ENCODE measurements at places on chromosomes 12 and 14. TPM values are rescaled to one million over a fixed set of nuclear protein-coding genes. Genes with fewer than 3 reads are reported as not detected.

SLC25A21 gene
- not detected for polyA plus RNA-seq

DLK1 gene
- polyA plus RNA-seq = not detected

DNA sequence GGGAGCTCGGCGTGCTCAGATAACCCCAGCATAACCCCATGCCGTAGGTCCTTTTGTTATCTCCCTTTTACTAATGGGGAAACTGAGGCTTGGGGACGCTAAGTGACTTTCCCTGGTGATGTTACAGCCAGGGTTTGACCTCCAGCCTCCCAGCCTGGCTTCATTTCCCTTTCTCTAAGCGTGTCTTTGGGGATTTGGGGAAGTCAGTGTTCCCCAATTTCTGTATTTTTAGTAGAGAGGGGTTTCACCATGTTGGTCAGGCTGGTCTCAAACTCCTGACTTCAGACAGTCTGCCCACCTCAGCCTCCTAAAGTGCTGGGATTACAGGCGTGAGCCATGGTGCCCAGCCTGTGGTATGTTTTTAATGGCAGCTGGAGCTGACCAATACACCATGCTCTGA, 85.4 kb downstream of the PHETA1 start:
- H3K4me3 ChIP-seq = no peak overlapping the region
- no peak for DNase-seq
- no peak overlapping the region for H3K27ac ChIP-seq
- H3K27me3 ChIP-seq = no peaks in the 10 kb centered on the region
- no peaks in the 10 kb centered on the region for H3K36me3 ChIP-seq
- H3K4me1 ChIP-seq = no peaks in the 10 kb centered on the region

- DNase-seq = no peak
- H3K4me3 ChIP-seq = no peak overlapping the region
- H3K27me3 ChIP-seq = no peaks in the 10 kb centered on the region
- H3K4me1 ChIP-seq = no peaks in the 10 kb centered on the region
Measured at GRCh38 chr12:107109726-107110719, 16.7 kb upstream of the CRY1 start.

DNA sequence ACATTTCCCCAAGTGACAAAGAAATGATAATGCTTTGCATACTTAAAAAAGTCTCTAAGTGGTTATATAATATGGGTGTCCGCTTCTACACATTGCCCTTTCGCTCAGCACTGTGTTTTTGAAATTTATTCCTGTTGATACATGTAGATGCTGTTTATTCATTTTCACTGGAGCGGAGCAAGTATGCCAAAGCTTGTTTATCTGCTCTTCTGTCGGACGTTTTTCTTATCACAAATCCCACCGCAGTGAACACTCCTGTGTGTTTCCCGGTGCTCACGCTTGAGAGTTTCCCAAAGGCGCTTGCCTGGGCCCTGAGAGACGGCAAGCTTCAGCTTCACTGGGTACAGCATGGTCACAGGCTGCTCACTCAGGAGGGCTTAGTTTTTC, 50.2 kb downstream of the TPCN1 start:
- H3K36me3 ChIP-seq = peaks cover 44% of the 10 kb centered on the region
- H3K4me1 ChIP-seq = no peaks in the 10 kb centered on the region
- H3K27me3 ChIP-seq = no peaks in the 10 kb centered on the region
- DNase-seq = no peak

DNA sequence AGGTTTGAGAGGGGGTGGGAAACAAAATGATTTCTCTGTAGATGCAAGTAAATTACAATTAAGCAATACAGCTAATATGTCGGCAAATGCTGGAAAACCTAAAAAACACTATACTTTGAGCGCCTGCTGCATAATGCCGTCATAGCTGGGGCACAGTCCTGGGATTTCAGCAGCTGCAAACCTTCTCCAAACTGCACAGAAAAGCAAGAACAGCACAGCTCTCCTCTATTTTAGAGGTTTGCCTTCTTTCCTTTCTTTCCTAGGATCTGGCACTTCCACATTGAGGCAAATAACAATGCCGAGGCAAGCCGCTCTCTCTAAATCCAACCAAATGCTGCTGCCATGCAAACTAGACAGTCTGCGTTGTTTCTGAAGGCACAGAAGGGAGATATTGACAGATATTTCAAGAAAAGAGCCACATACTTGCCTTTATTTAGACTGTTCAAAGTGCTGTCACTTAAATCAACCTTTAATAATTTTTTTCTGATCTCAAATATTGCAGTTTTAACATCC, 287.1 kb upstream of the G2E3 start:
- H3K27me3 ChIP-seq = no peaks in the 10 kb centered on the region
- no peaks in the 10 kb centered on the region for H3K4me1 ChIP-seq
- H3K36me3 ChIP-seq = no peaks in the 10 kb centered on the region
- no peak overlapping the region for H3K4me3 ChIP-seq
- no peak overlapping the region for H3K27ac ChIP-seq

ISCA2 gene
- polyA plus RNA-seq = 83.1 TPM
